ENCODE measurements at places on chromosomes 7 and 10.

GRCh38 chr7:151009327-151010036 lies 14.8 kb downstream of the ATG9B start:
- no peak for DNase-seq

GRCh38 chr7:119919986-119920385 lies 353.0 kb upstream of the KCND2 start:
- DNase-seq: no peak

GRCh38 chr7:134828361-134828760 lies 48.9 kb downstream of the CALD1 start:
- DNase-seq: no peak

GRCh38 chr7:2017481-2017891 lies 215.3 kb downstream of the MAD1L1 start:
- no peak for DNase-seq

- DNase-seq: no peak
These were observed 43.0 kb downstream of the TNS3 start for GRCh38 chr7:47538846-47539311.

- DNase-seq: no peak
These were observed 367 bp upstream of the AVL9 start for GRCh38 chr7:32494946-32495297.
